ENCODE measurements at places on chromosomes 3 and 15. TPM values are rescaled to one million over a fixed set of nuclear protein-coding genes. Genes with fewer than 3 reads are reported as not detected.

TRAK1 gene
- total RNA-seq = 46.2 TPM

GOLGA6D gene
- total RNA-seq = not detected

TNFSF10 gene
- total RNA-seq = 2.9 TPM

CLK3 gene
- total RNA-seq = 65.6 TPM

TUSC7 gene
- not detected for total RNA-seq

OR5K2 gene
- not detected for total RNA-seq

ST3GAL6 gene
- 36.2 TPM for total RNA-seq

GNAT1 gene
- total RNA-seq = not detected

CEP19 gene
- total RNA-seq = 1.9 TPM

CCR8 gene
- 16.9 TPM for total RNA-seq

CCDC54 gene
- total RNA-seq = not detected

CEP152 gene
- 15.3 TPM for total RNA-seq

DNA sequence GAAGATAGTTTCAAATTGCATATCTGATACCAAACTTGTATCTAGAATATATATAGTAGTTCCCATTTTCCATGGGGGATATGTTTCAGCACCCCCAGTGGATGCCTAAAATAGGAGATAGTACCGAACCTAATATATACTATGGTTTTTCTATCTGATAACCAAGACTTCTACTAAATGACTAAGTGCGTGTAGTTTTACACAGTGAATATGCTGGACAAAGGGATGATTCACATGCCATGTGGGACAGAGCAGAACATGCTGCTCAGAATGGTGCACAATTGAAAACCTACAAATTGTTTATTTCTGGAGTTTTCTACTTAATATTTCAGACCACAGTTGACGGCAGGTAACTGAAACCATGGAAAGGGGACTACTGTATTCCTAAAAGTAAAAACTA lies 73.4 kb upstream of the TP63 start:
- DNase-seq = no peak

- DNase-seq = no peak
These were observed 427.3 kb downstream of the CNTN4 start for GRCh38 chr3:2525968-2526367.

GRCh38 chr3:118108769-118109168 lies 925.9 kb downstream of the IGSF11 start:
- no peak for DNase-seq

DNA sequence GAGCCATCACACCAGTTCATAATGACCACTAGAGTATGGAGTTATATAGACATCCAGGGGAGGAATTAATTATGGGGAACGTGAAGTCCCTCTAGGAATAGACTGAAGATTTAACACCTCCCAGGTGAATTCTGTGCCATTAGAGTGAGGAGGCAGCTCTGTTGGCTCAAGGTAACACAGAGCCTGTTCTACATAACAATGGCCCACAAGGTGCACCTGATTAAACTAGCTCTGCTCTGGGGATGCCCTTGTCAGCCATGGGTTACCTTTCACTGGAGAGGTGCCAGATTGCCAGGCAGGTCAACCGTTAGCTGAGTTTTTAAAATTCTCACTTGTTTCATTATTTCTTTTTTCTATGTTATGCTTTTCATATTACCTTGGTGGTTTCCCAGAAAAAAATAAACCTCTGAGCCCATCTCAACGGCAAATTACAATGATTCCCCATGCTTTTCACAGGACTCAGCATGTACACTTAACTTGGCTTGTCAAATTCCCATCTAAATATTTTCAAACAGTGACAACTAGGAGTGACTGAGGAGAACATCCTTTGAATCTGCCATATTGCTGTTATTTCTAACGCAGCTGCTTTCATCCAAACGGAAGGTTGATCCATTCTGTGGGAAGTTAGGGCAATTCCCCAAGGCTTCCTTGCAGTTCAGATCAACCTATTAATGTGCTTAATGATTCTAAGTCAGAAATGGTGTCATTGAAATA lies 512.9 kb downstream of the MCTP2 start:
- DNase-seq = no peak

DNA sequence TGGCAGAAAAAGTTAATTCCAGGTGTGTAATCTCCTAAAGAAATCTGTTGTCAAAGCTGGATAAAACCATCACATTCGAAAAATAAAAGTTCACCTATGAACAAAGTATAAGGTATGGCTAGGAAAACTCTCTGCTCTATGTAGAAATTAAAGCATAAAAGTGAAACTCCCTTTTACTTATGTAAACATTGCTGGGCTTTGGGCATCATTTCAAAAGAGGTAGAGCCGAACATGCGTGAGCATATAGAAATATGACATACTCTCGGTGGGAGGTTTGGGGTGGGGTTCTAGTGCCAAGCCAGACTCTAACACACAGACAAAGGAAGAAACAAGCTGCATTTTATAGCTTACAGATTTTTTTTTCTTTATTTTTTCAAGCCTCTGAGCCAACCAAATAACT lies 306.8 kb upstream of the ATP11B start:
- DNase-seq = no peak

- DNase-seq = no peak
These were observed 208.1 kb upstream of the NR2F2 start for GRCh38 chr15:96122077-96123027.

DNA sequence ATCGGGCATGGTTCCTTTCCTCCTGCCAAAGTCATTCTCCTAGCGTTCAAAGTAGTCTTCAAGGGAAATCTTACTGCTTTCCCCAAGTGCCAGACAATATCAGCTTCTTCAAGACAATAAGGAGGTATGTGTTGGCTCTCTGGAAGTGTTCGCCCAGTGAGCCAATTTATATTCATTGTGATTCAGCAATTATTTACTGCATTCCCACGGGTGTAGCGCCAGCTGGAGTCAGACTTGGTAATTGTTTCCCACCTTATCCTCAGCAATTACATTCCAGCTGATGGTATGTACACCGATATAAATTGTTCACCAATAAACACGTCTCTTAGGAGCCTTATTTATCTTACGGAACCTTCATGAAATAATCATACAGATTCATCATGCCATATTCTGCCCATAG lies 103.6 kb upstream of the CTNNB1 start:
- no peak for DNase-seq

DNA sequence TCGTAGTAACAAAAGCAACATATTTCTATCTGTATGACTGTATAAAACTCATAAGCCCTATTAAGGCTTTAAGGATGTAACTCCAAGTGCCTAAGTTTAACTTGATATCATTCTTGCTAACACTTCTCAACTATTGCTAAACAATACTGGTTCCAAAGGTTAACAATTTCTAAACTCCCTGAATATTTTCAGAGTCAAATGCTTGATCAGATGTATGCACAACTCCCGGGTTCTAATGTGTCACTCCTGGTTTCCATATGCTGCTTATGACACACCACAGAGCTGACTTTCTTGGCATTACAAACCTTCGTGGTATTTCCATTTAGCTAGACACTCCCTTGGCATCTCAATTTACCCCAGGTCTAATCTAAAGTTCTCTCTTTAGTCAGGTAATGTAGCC lies 26.3 kb downstream of the DZIP1L start:
- DNase-seq = no peak

DNA sequence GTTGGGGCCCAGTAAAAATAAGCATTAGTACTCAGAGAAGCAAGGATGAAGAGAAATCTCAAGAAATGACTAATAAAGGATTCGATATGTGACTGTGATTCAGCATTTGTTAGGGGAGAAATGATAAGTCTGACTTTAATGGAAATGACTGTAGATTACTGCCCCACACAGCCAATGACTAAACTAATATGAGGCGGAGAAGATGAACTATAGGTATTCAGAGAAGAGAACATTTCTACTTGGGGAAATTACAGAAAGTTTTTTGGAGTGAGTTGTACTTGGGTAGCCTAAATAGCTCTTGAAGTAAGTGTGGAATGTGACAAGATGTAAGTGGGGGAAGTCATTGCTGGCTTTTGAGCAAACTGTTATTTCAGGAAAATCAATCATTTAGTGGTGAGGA lies 380.0 kb downstream of the PDCD6IP start:
- no peak for DNase-seq

DNA sequence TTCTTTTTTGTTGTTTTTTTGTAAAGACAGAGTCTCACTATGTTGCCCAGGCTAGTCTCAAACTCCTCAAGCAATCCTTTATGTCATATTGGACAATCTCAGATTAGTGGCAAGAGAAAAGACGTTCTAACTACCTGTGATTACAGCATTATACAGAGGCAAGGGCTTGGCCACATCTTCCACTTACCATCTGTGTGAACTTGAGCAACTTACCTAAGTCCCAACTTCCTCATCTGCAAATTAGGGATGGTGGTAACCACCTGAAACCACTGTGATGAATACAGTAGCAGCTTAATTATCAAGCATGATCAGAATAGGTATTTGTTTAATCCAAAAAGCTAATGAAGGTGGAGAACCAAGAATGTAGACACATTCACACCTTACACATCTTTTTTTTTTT lies 16.1 kb downstream of the LRRC2 start:
- no peak for DNase-seq

GRCh38 chr15:64597477-64597822 lies 137.1 kb downstream of the ZNF609 start:
- no peak for DNase-seq

GRCh38 chr15:94844198-94844537 lies 612.8 kb downstream of the MCTP2 start:
- DNase-seq = no peak

- peak; percentile 46 for DNase-seq
These were observed 64.2 kb upstream of the MYZAP start for GRCh38 chr15:57527382-57528091.

- DNase-seq = no peak
These were observed 472.8 kb downstream of the SHQ1 start for GRCh38 chr3:72375237-72376076.

- DNase-seq = no peak
These were observed 116.6 kb downstream of the SEC22A start for GRCh38 chr3:123318374-123318773.

- DNase-seq = no peak
These were observed 36.6 kb downstream of the BUB1B start for GRCh38 chr15:40197434-40197833.

DNA sequence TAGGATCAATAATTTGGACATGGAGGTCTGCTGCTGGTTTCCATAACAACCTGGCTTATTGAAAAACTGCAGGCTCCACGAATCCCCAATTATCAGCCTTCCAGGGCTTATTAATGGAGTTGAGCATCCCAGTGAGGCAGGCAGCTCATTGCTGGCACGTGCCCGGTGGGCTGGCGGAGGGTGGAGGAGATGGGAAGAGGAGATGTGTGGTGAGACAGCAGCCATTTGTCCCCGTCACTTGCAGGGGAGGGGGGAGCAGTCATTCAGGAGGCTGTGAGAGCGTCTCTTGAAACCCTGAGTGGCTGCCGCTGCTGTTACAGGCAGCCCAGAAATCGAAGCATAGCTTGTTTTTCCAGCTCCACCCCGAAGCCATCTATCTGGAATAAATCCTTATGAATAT lies 70.6 kb downstream of the GAP43 start:
- DNase-seq = no peak

- no peak for DNase-seq
These were observed 340.8 kb upstream of the DPH6 start for GRCh38 chr15:35886765-35887164.

DNA sequence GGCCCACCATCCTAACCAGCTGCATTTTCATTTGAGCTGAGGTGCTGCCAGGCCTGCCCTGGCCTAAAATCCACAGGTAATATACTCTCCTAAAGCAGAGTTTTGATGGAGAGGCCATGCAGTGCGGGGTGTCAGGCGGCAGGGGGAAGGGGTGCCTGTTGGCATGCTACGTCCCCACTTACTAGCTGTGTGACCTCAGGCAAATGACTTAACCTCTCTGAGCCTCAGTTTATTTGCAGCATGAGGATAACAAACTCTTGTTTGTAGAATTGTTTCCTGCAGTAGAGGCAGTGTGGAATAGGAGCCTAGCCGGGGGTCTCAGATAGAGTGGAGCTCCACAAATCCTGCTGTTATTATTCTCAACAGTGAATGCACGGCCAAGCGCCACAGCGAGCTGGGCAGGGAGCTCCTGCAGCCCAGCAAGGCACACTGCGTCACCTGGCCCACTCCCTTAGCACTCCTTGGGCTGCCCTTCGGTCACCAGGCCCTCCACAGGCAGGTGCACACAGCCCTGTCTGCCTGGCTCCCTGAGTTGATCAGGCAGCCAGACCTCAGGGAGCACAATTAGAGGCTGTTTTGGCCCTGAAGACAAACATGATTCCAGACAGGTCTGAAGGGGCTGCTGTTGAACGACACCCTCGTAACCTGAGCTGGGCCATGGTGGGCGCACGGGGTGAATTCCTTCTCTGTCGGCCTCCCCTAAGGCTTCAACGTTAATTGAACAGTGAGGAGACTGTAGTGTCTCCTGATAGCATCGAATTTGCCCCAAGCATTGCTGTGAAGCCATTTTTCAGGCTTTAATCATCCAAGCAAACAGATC lies 248.8 kb upstream of the LYSMD4 start:
- no peak for DNase-seq

GRCh38 chr3:172606021-172606420 lies 82.8 kb upstream of the TNFSF10 start:
- DNase-seq = no peak

- DNase-seq = no peak
These were observed 49.9 kb downstream of the NMD3 start for GRCh38 chr3:161270991-161271390.

DNA sequence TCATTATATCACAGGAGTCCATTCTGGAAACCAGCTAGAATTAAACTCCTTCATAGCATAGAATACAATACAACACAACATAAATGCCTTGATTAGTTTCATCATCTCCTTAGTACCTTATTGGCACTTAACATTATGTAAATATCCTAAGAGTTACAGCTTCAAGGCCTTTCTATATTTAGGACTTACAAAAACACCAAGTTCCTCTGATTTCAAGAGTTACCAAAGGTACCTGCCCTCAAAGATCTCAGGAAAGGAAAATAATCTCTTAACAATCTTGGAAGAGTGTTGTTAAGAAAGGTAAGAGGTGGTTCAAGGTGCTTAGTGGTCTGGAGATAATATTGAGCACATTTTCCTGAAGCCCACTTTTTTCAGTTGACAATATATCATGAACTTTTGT lies 477.7 kb downstream of the IGSF11 start:
- DNase-seq = no peak

DNA sequence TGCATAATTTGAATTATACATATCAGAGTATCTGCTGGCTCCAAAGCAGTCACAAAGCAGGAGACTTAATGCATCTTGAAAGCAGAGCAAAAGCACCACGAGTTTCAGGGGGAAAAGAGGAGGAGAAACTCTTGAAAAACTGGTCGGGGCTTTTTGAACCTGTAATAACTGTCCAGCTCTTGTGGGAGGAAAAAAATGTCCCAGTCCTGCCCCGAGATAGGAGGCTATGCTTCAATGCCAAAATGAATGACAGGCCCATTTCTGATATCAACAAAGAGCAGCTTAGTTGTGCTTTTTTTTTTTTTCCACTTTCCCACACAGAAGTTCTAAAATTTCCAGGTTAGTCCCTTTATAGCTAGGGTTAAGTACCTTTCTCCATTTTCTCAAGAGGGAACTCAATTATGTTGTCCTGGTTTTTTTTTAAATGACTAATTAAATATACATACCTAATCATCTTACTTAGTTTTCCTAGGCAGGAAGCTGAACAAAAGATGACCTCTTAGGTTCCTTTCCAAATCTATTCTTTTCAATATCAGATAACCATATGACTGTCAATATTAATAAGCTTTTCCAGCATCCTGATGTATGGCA lies 120.2 kb downstream of the TFDP2 start:
- DNase-seq = peak; percentile 49

- DNase-seq = no peak
These were observed 1.6 kb upstream of the SORD start for GRCh38 chr15:45021348-45021747.
